ENCODE measurements at places on chromosomes 7 and 10.

- DNase-seq, result no peak
Observed at GRCh38 chr7:153258686-153259085, 499.1 kb downstream of the ACTR3B start.

DNA sequence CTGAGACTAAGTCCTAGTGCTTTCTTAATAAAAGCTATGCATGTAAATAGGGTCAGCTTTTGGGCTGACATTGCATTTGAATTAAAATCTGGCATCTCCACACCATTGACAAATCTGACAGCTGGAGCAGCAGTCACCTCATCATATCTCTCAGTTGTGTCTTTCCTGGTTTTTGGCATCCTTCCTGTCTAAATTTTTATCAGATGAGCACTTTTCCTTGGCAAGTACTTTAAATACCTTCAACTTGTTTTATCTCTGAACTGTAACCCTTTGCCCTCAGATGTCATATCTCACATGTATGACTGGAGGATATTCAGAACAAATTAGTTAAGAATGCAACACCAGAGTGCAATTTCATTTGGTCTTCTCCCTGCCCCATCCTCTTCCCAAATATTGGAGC lies 1066.2 kb downstream of the LRMDA start:
- no peak for DNase-seq

DNA sequence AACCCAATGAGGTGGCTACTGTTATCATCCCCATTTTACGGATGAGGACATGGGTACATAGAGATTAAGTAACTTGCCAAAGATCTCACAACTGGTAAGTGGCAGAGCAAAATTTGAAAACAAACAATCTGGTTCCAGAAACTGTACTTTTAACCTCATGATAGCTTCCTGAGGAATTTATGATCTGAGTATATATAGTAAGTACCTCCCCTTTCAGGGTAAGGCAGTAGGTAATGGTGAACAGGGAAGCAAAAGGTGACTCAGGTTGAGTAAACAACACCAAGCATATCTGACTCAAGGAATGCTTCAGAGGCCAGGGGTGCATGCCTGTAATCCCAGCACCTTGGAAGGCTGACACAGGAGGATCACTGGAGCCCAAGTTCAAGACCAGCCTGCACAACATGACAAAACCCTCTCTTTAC lies 21.1 kb downstream of the KLLN start:
- no peak for DNase-seq

DNA sequence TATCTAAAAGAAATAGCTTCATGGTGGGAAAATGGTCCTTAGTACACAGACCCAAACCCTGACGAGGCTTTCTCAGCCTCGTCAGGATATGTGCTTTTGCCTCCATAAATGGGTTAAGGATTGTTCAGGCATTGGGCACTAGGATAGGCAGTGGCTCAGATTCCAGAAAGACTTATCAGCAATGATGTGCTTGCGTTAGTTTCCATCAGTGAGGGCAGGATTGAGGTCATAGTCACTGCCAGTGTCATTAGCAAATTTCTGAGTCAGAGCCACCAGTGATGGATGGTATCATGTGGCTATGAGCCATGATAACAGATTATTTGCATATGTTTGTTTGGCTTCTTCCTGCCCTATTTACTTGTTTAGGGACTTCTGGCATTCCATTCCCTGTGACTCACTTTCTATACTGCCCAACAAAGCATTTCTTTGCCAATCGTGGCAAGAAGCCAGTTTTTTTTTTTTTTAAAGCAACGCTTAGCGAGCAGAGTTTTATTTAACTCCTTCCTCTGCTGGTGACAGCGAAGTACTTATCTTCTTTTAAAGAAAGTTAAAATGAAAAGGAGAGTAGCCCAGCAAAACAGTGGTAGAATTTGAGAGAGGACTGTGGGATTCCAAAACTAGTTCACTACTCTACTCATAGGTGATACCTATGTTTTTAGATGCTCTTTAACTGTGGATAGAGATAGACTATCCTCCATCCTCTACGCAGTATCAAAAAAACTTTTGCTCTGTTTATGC lies 44.4 kb downstream of the MYPN start:
- DNase-seq, result no peak

DNA sequence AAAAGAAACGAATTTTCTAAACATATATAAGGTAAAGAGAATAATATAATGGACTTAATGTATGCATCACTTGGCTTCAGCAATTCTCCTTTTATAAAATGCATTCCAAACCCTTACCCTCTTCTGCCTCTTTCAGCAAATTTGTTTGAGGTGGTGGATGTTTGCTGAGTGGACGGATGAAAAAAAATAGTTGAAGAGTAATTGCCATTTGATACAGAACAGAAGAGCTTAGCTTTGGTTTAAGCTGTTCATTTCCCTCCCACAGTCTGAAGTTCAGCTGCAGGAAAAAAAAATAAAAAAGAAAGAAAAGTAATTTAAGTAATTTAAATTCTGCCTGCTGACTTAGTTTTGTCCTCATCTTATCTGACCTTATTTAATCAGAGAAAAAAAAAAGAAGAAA lies 138.6 kb downstream of the GALNT17 start:
- DNase-seq, result no peak

DNA sequence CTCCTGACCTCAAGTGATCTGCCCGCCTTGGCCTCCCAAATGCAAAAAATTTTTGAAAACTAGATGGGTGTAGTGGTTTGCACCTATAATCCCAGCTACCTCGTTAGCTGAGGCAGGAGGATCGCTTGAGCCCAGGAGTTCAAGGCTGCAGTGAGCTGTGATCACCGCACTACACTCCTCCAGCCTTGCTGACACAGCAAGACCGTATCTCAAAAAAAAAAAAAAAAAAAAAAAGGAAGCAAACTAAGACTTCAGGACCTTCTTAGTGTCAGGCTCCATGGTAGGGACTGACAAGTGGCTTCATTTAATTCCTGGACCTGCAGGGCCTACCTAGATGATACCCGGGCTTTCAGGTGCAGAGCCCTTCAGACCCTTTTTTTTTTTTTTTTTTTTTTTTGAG lies 2.5 kb downstream of the POP7 start:
- DNase-seq, result no peak

- DNase-seq, result no peak
Observed at GRCh38 chr7:85074016-85074415, 112.8 kb downstream of the SEMA3D start.

Measured in left ventricle myocardium superior (tissue), 1 donor.